ENCODE measurements at places on chromosomes 7 and 10.

GRCh38 chr7:133674079-133674763, 421.3 kb downstream of the EXOC4 start:
- H3K36me3 ChIP-seq: no peaks in the 10 kb centered on the region
- no peak overlapping the region for H3K27ac ChIP-seq
- DNase-seq: no peak
- H3K27me3 ChIP-seq: no peaks in the 10 kb centered on the region

GRCh38 chr7:122298618-122299017, 5.9 kb downstream of the FEZF1 start:
- H3K27ac ChIP-seq: no peak overlapping the region
- H3K4me1 ChIP-seq: peaks cover 10% of the 10 kb centered on the region
- no peak overlapping the region for H3K4me3 ChIP-seq

- H3K36me3 ChIP-seq: no peaks in the 10 kb centered on the region
- H3K4me1 ChIP-seq: no peaks in the 10 kb centered on the region
- DNase-seq: peak; percentile 21
- H3K27me3 ChIP-seq: peaks cover 66% of the 10 kb centered on the region
- no peak within 1 kb of the TSS for H3K4me3 ChIP-seq
Measured at GRCh38 chr7:100655908-100656674, at the start of gene ACTL6B. Gene ACTL6B, minus strand, starts transcription at chr7:100656448. Its CDS starts 94 bp downstream, at chr7:100656354.

DNA sequence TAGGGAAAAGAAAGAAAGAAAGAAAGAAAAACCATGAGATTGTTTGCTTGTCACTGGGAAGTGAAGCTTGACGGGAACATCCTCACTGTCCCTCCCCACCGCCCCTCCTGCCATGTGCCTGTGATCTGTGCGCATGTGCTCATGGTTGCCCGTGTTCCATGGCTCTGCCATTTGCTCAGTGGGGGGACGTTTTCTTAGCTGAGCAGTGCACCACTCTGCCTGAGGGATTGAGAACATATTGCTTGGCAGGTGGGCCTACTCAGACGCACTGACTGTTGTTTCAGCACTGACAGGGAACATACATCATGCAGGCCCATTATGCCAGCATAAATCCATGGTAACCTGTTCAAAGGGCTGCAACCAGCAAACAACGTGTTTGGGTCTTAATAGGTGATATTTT, 747.9 kb upstream of the GALNT17 start:
- no peak for DNase-seq
- H3K27ac ChIP-seq: no peak overlapping the region
- no peaks in the 10 kb centered on the region for H3K27me3 ChIP-seq
- H3K4me3 ChIP-seq: no peak overlapping the region
- no peaks in the 10 kb centered on the region for H3K4me1 ChIP-seq
